Stimulated activated CD4-positive, alpha-beta T cell treated with anti-CD3 and anti-CD28 coated beads, TNF-alpha, amount 100 ng/mL, for 1 hour (primary cell): ENCODE measurements at places on chromosomes 12 and 14.

DNA sequence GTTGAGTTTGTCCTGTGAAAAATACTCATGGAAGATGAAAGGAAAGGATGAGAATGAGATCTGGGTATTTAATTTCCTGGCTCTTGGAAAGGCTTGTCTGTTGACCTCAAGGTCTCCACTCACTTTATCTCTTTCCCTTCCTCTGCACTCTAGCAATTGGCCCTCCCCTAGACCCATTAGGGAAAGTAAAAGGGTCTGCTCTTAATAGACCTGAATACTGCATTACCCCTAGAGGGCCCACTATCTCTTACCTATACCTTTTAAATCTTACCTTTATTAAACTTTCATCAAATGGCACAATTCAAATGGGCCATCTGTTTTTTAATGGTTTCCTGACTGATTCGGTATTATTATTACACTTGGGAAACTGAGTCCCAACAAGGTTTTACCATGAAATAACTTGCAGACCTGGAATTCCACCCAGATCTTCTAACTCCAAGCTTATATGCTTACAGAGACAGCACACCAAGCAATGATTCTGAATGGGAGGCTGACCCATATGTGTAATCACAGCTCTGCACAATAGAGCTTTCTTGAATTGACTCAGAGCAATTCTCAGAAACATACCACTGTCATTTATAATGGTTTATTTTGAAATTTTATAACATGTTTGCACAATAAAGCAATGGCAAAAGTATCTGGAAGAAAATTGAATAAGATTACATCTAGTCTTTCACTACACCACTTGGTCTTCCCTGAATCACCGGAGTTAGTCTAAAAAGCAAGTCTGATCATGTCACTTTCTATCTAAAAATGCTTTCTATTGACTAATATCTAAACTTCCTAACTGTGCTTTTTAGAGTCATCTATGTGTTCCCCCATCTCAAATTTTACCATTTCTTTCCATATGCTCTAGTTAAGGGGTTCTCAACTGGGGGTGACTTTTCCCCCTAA is 618.5 kb downstream of the NRXN3 start:
- DNase-seq = no peak

GRCh38 chr14:32933629-32934072 is 5.0 kb upstream of the NPAS3 start:
- no peak for DNase-seq

DNA sequence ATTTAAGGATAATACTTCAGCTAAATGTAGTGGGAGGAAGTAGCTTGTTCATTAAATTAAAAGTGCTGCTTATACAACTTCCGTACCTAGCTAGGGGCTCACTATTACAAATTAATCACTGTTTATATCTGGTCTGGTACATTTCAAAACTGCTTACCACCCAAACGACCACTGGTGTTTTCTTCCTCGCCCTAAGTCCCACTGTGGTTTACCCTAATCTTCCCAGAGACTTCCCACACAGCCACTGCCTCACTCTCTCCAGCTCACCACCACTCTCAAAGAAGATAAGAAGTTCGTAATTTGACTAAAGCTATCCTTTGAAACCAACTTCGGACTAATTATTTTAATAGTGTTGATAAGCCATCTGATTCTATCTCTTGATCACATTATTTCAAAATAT is 62.6 kb downstream of the PLXNC1 start:
- no peak for DNase-seq

DNA sequence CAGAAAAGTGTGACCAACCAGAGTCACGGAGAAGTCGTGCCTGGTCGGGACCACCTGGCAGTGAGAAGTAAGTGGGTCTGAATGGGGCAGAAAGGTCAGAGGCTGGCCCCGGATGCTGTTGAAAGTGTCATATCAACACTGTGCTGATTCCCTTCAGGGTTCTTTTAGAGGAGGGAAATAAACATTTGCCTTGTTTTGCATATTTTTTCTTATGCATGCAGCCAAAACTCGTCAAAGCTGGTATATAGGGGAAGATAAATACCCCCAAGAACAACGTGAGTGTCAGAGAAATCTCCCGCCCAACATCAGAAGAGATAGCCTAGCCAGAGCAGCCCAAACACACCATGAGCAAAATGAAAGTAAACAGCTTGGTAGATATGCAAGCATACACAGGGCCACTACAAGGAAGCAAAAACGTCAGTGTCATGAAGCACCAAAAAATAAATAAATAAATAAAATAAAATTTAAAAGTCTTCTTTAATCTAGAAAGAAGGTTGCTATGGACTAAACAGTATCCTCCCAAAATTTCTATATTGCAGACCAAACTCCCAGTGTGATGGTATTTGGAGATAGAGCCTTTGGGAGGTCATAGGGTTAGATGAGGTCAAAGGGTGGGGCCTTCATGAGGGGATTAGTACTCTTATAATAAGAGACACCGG is 22.1 kb downstream of the EIF5 start:
- DNase-seq = no peak

DNA sequence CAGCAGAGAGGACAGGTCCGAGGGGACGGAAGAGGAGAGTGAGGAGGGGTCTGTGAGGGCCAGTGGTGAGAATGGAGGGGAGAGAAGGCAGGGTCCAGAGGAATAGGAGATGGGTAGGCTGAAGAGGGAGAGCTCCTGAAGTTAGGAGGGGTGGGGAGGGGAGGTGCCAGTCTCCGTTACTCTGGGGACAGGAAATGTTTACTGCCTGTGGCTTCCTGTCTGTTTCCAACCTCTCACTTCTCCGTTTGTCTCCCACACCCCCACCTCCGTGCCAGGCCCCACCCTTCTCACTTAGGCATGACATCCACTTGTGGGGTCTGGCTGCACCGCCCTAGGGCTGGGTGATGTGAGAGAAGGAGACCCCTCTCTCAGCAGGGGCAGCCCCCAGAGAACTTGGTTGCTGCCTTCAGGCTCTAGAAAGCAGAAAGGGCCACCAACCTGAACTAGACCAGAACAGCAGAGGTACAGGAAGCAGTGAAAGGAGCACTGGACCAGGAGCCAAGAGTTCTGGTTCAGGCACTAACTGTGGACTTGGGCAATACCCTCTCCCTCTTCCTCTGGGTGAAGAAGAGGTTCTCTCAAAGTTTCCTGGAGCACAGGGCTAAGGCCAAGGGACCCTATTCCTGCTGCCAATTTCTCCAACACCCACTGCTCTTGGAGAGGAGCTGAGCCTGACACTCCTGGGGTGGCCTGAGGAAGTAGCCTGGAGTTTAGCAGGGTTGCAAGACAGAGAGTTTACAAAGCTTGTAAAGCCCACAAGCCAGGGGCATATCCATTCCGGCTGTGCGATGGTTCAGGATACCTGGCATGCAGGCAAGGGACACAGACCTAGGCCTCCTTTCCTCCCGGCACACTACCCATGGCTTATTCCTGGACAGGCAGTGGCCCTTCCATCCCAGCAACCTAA is 5.5 kb downstream of the ITGA5 start:
- peak; percentile 54 for DNase-seq

GRCh38 chr12:4587108-4587507 is 25.1 kb downstream of the DYRK4 start:
- no peak for DNase-seq

DNA sequence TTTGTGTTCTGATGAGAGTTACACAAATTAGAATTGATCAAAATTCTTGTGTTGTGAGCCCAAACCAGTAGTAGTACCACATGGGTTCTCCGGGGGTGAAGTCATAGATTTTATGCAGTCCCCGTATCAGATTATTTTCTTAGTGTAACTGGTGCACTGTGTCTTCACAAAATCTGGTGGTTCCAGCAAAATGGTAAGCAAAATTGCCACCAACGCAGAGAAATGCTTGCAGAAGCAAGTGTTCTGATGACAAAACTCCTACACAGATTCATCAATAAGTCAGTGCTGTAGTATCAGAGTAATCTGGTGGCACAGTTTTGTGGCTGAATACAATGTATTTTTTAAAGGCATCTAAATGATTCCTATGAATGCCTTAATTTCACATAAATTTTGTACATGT is 1.3 kb upstream of the CACNA2D4 start:
- no peak for DNase-seq

- DNase-seq = no peak
These were observed 3.1 kb upstream of the IGF1 start for GRCh38 chr12:102483466-102483865.

DNA sequence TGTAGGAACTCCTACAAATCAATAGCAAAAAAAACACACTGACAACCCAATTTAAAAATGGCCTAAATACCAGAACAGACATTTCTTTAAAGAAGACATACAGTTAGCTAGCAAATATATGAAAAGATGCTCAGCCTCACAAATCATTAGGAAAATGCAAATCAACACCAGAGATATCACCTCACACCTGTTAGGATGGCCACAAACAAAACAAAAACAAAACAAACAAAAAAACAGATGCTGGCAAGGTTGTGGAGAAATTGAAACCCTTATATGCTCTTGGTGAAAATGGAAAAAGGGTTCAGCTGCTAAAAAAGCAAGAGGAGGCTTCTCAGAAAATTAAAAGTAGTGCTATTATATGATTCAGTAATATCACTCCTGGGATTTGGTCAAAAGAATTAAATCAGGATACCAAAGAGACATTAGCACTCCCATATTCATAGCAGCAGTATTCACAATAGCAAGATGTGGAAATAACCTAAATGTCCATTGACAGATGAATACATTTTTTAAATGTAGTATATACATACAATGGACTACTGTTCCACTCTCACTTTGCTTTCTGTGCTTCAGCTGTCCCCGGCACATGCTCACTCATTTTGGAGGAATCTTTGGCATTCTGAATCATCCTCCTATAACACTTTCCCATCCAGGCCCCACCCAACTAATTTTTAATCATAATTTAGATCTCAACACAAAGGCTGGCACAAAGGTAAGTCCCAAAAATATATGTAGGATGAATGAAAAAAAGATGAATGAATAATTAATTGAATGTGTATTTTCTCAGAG is 99.1 kb downstream of the SYT1 start:
- no peak for DNase-seq

DNA sequence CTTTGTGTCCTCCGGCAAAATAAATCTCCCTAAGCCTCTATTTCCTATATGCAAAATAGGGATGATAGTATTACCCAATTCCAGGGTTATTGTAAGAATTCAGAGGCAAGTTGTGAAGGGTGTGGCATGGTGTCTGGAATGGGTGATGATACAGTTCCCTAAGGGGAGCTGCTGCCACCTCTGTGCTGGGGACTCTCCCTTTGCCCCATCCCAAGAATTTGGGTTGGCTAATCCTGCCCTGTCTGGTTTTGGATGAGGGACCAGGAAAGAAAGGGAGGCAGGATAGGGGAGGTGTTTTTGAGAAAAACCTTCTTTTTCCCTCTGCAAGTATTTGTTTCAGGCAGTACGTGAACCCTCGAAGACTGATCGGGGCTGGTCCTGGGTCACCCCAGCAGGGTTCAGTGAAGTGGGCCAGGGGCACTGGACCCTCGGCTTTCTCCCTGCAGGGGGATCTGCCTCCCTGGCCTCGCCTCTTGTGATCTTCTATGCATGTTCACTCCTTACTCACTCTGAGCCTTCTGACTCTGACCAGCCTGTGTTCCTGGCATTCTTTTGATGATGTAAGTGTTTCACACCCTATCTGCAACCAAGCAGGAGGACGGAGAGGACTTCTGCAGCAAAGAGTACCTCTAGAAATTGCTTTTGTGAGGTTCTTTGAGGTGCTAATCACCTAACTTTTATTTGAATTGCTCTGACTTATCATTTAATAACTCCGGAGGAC is 60.8 kb downstream of the RASSF3 start:
- no peak for DNase-seq

GRCh38 chr12:33180918-33181317 is 258.7 kb downstream of the SYT10 start:
- DNase-seq = no peak

DNA sequence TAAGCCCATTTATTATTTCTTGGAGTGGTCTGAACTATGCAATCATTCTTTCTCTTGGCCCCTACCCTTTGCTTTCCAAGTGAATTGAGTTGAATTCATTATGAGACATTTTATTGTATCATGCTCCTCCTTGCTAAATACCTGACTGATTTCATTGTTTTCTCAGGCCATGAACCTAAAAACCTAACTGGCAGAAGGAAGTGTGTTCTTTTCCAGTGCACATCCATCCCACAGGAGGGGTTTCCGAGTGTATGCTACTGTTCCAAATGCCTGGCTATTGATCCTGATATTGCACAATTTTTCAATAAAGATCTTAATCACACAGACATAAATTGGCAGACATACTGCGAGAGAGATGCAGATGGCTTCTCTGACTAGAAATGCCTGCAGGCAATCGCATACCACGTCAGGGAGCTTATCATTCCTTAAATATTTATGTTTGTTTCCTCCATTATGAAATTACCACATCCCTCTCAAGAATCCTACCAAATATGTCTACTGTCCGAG is 162.2 kb upstream of the EGLN3 start:
- no peak for DNase-seq

- DNase-seq = no peak
These were observed 74.7 kb downstream of the GPR65 start for GRCh38 chr14:88079624-88080023.

GRCh38 chr14:92895352-92895878 is 27.5 kb upstream of the CHGA start:
- no peak for DNase-seq

DNA sequence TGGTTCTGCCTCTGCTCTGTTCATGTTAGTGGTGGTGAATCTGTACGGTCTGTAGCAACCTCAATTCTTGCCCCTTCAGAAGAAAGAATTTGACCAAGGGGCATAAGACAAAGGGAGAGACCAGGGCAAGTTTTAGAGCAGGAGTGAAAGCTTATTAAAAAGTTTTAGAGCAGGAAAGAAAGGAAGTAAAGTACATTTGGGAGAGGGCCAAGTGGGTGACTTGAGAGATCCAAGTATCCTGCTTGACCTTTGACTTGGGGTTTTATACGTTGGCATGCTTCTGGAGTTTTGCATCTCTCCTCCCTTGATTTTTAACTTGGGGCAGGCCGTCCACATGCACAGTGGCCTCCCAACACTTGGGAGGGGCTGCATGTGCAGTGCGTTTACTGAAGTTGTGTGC is 225.0 kb downstream of the CRADD start:
- no peak for DNase-seq

DNA sequence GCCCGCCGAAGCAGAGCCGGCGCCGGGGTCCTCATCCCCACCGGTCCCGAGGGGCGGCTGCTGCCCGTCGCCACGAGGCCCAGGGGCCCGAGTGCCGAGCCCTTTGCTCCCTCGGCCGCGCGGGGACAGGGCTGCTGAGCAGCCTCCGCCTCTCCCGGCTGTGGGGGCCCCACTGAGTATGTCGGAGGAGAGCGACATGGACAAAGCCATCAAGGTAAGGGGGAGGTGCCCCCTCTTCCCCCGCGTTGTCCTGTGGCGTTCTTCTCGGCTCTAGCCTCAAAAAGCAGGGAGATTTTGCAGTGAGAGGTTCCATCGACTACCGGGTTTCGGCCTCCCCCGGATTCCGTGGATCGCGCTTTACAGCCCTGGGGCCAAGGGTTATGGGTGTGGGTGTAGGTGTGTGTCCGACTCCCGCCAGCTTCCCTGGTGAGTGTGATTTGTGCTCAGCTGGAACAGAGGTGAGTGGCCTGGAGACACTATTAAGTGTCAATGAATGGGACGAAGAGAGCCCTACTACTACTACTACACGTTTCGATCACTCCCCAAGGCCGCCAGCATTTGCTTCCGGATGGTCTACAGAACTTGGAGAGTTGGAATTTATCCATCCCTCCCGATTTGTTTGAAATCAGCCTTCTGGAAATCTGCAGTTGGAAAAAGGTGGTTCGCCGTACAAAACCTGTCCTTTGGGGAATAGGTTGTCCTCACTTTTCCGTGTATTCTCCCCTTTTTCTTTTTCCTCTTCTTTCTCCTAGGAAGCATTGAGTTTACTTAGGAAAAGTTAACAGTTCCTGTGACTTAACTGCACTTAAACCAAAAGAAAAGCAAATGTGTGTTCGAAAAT is 748 bp downstream of the MAPKAPK5 start:
- DNase-seq = no peak
